RPMI7951 (cell line): ENCODE measurements at places on chromosomes 6 and 20. TPM values are rescaled to one million over a fixed set of nuclear protein-coding genes. Genes with fewer than 3 reads are reported as not detected.

- DNase-seq, result no peak
Measured at GRCh38 chr6:42368181-42368580, 83.5 kb downstream of the TRERF1 start.

GRCh38 chr6:166456395-166457156, 73.8 kb upstream of the MPC1 start:
- DNase-seq, result peak; percentile 3

- no peak for DNase-seq
Measured at GRCh38 chr20:12924126-12924525, 84.6 kb upstream of the SPTLC3 start.

DNA sequence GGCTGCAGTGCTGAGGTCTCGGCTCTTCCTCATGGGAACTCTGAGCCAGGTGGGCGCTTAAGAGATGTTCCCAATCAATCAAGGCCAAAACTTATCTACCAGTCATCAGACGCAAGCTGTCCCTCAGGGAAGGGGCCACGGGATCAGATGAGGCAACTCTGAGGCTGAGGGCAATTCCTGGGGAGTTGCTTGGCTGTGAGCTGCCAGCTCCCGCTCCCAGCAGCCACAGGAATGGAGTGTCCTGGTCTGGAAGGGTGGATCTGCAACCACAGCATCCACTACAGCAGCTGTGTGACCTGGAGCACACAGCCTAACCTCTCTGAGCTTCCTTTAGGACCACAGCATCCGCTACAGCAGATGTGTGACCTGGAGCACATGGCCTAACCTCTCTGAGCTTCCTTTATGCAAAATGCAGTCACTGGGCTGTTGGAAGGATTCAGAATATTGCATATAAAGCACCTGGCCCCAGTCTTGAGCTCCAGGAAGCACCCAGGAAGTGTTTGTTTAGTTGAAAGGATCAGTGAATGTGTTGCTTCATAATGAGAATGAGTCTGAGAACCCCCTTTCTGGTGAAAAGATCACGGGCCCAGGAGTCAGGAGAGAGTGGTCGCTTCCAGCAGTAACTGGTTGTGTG, 60.9 kb downstream of the TFAP2C start:
- peak; percentile 64 for DNase-seq

DNA sequence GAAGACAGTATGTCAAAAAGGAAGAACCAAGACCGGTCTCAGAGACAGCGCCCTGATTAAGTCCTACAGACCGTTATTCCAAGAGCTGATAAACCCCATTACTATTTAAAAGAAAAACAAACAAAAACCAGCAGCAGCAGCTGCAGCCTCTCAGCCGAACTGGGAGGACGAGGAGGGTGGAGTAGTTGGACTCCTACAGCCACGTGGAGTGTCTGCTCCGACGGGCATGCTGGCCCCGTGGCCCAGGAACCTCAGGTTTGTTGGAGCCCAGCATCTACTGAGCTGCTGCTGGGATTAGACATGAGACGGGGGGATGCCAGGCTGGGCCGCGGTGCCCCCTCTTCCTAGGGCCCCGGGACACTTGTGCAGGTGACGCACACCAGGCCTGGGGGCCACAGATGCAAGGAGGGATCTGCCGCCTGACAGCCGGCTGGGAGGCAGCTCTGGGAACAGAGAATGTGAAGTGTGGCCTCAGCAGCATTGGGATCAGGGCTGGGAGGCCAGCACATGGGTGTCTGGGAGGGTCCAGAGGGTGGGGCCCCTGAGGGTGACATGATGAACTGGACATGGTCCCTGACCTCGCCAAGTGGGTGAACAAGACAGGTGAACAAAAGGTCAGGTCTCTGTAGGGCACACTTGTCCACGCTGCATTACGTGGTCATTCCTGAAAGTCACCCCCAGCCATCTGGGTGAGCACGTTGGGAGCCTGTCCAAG, 2.9 kb upstream of the ZBTB46 start:
- no peak for DNase-seq

- DNase-seq, result no peak
Measured at GRCh38 chr6:15044146-15044882, 201.6 kb upstream of the JARID2 start.

GRCh38 chr20:43750774-43751166, 24.0 kb upstream of the GTSF1L start:
- DNase-seq, result no peak

GRCh38 chr6:113562248-113562647, 294.9 kb upstream of the MARCKS start:
- no peak for DNase-seq

DNA sequence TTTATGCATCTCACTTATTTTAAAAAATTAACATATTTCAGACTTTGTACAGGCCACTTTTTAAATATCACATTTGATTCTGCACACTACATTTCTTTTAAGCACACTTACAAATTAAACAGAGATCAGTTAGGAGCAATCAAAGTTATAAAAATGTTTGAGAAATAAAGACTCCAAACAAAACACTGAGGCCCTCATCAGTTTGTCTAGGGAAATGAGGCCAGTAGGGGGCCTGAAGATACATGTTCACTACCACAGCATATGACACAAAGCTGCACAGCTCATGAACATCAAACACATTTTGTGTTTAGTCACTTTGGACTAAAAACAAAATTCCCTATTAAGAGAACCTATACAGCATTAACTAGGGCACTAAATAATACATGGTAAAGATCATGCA, 180.5 kb downstream of the PDE7B start:
- peak; percentile 39 for DNase-seq

- DNase-seq, result no peak
Measured at GRCh38 chr6:88804701-88805100, 158.7 kb downstream of the RNGTT start.

GRCh38 chr6:43219119-43219518, 10.2 kb downstream of the DNPH1 start:
- DNase-seq, result no peak

- DNase-seq, result no peak
Measured at GRCh38 chr6:140830666-140831065, 1302.1 kb upstream of the GJE1 start.

DNA sequence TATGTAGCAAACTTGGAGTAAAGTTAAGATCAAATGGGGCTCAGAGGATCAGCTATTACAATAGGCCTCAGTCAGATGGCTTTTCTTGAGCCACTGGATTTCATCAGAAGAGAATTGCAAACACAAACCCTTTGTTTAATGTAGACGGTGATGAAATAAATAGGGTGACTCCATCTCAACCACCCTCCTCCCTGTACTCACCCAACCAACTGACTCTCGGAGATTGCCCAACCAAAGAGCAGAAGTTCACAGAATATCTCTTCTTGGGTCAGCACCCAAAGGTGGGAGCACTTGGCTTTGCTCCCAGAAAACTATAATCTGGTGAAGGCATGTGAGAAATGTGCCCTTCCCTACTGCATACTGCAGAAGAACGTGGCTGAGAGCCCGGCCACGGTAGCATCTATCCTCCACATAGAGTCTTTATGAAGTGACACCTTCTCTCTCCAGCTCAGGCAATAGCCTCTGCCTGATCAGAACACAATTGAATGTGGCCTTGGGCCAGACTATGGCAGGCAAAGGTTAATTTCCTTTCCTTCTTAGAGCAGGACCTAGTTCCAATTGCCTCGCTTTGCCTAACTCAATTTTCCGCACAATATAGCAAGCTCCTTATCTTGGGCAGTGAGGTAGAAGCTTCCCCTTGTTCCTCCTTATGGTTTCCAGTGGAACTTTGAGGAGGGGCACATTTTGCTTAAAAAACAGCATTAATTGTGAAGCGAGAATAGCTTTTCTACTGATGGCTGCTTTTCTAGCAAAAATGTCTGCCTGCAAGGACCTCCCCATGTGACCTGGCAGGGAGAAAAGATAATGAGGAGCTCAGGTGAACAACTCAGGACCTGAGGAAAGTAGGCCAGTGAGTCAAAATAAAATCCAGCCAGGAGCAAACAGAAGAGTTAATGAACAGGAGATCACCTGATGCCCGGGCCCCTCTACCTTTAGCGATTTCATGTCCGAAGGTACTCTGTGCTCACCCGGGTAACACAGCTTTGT, 79.4 kb downstream of the GFOD1 start:
- peak; percentile 30 for DNase-seq

GRCh38 chr6:30761791-30762429, 17.6 kb upstream of the IER3 start:
- DNase-seq, result no peak

DNA sequence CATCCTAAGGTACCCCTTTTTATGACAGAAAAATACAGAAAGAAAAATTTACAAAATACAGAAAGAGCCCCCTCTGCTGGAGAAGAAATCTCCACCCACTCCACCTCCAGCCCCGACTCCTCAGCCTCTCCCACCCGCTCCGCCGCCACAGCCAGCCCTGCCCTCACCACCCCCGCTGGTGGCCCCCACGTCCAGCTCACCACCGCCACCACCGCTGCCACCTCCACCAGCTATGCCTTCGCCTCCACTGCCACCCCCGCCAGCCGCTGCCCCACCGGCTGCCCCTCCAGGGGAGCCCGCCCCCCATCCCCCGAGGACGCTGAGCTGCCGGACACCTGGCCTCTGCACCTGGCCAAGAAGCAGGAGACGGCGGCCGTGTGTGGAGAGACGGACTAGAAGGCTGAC, 17.7 kb downstream of the WFDC2 start:
- no peak for DNase-seq

DNA sequence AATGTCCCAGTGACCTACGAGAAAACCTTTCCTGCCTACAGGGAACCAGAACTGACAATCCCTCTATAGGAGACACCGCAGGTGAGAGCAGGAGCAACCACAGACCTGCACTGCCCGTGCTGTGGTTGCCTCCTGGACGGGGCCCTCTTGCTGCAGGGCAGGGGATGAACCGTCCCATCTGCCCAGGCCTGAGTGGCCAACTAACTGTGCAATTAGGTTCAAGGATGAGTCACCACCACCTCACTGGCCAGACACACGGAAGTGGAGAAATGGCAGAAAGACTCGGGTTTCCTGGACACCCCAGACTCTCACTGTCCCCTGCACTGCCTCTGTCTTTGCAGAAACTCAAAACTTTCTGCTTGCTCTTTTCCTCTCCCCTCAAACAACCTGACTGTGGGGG, 13.8 kb upstream of the HLA-G start:
- peak; percentile 85 for DNase-seq

GRCh38 chr6:69888482-69889233, 22.3 kb downstream of the COL19A1 start:
- no peak for DNase-seq

- no peak for DNase-seq
Measured at GRCh38 chr20:49909499-49910339, 5.6 kb downstream of the SPATA2 start.

- DNase-seq, result peak; percentile 59
Measured at GRCh38 chr20:49287555-49288249, 9.8 kb upstream of the ZNFX1 start.

DNA sequence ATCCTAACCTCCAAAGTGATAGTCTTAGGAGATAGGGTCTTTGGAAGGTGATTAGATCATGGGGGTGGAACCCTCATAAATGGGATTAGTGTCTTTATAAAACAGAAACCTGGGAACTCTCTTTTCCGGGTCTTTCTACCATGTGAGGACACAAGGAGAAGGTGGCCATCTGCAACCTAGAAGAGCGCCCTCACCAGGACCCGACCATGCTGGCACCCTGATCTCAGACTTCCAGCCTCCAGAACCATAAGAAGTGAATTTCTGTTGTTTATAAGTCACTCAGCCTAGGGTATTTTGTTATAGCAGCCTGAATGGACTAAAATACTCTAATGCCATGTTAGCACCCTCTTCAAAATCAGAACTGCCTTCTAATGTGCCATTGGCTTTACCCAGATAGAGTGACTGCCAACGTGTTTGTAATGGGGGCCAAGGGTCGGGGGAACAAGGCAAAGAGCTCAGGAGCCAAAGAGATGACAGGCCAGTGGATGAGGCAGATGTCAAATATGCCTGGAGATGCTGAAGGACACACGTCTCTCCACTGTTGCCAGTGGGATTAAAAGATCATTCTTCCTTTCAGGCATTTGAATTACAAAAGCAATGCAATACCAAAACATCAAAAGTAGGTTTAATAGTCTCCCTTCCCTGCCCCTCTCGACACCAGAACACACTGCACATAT, 21.0 kb downstream of the TUBB2B start:
- DNase-seq, result no peak

GRCh38 chr6:45541934-45542333, 164.2 kb upstream of the SUPT3H start:
- peak; percentile 42 for DNase-seq

- peak; percentile 83 for DNase-seq
Measured at GRCh38 chr6:52514514-52514913, 62.3 kb downstream of the TRAM2 start.

- no peak for DNase-seq
Measured at GRCh38 chr6:54198134-54198533, 86.9 kb downstream of the MLIP start.

DNA sequence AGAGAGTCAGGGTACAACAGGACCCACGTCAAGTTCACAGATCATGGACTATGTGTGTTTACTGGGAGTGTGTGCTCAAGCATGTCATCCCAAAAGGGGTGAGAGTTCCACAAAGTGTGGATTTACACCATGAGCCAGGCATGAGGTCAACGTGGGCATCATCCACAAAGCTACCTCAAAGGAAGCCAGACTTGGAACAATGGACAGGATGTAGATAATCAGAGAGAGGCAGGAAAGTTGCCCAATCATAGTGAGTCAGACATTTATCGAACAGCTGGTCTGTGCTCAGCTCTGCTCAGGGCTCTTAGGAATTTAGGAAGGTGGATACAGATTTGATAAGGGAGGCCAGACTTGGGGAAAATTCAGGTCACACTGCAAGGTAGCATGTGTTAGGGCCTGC, 317.2 kb upstream of the CDYL start:
- DNase-seq, result peak; percentile 89

GRCh38 chr6:170222498-170223471, 68.1 kb downstream of the DLL1 start:
- DNase-seq, result peak; percentile 54

DNA sequence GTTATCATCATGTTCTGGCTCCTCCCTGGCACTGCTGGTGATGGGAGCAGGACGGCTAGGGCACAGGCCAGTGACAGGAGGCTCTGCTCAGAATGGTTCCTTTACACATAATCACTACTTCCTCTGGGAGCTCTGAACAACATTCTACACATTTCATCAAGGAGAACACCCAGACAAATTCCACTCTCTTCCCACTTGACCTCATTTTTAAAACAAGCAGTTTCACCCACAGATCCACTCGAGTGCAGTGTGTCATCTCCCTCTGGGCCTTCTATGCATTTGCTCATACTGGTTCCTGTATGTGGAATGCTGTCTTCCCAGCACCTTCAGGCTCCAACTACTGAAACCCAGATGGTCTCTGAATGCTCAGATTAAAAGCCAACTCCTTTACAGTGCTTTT, 84.8 kb downstream of the ELOVL5 start:
- peak; percentile 4 for DNase-seq

- peak; percentile 84 for DNase-seq
Measured at GRCh38 chr6:73566954-73567591, 46.2 kb upstream of the EEF1A1 start.

- no peak for DNase-seq
Measured at GRCh38 chr6:122751326-122751725, 28.2 kb upstream of the FABP7 start.

- peak; percentile 35 for DNase-seq
Measured at GRCh38 chr6:155349129-155349528, 34.8 kb upstream of the TFB1M start.

MYCT1 gene
- total RNA-seq, result 0.10 and 0.48 TPM in 2 replicates

SLCO4A1 gene
- total RNA-seq, result 60.2 and 62.4 TPM in 2 replicates

TFAP2B gene
- not detected in 2 replicates for total RNA-seq

PRL gene
- total RNA-seq, result not detected in 2 replicates

C6orf141 gene
- 0.20 and 0.60 TPM in 2 replicates for total RNA-seq

SOX18 gene
- 0.12 and 0.20 TPM in 2 replicates for total RNA-seq

GSTA4 gene
- total RNA-seq, result 16.1 and 18.7 TPM in 2 replicates

KIF16B gene
- 9.4 and 10.6 TPM in 2 replicates for total RNA-seq

CDH26 gene
- total RNA-seq, result not detected in 2 replicates

PNLDC1 gene
- total RNA-seq, result not detected in 2 replicates

CLPSL1 gene
- total RNA-seq, result not detected in 2 replicates
